Stimulated activated CD4-positive, alpha-beta T cell treated with anti-CD3 and anti-CD28 coated beads, Interleukin-2, amount 100 ng/mL, for 4 hours (primary cell): ENCODE measurements at places on chromosomes 6 and 20.

DNA sequence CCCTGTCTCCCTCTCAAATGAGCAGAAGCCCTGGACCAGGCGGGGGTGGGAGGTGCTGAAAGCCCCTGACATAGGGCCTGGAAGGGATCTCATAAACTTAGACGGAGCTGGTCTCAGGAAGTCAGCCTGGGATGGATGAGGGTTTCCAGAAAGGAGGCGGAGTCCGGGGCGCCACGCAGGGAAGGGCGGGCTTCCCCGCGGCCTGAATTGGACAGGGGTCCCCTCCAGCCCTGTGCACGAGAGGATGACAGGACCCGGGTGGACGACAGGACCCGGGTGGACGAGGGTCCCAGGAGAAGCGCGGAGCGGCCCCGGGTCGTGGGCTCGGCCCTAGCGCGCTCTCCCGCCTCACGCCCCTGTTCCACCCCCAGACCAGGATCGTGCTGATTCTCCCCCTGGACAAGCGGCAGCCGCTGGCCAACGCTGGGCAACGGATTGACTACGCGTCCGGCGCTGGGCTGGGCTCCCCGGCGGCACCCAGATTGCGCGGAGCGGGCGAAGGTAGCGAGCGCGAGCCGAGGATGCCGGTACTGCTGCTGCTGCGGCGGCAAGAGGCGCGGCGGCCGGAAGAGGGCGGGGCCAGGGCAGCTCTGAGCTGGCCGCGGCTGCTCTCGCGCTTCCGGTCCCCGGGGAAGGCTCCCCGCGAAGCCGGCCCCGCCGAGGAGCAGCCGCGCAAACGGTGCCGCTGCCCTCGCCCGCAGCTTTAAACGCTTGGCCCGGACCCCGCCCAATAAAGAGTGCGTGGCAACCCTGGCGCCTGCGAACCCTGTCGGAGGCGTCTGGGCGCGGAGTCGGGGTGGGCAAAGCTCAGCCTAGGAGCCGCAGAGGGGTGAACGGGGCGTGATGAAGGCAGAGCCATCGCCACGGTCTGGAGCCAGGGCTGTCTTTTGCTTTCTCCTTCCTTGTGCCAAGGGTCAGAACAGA lies 1.3 kb downstream of the C20orf144 start:
- DNase-seq, result peak; percentile 70

DNA sequence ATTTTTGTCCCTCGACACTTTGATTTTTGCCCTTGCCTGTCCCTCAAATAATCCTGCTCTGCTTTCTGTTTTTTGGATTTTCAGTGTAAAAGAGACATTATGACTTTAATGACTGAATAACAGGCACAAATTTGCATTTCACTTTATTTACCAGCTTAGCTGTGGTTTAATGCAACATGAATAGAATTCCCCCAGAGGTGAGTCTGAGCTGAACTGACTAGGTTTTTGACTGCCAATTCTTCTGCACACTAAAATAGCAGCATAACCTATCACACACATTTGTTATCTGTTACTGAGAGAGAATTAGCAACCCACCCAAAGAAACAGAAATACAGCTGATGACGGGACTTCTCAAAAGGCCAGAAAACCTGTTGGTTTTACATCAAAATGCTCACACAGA lies 3.9 kb upstream of the RBM24 start:
- no peak for DNase-seq

DNA sequence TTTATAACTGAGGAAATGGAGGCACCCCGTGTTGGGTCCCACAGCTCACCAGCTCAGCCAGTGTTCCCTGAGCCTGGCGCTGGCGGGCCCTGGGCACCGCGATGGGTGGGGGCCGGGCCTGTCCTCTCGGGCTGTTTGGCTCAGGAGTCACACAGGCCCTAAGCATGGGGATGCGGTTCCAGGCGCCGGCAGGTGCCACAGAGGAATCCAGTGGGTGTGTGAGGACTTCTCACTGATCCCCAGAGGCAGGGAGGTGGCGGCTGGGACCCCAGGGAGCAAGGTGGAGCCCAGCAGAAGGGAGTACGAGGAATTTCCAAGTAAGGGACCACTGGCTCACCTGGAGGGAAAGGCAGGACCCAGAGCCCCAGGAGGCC lies 57.5 kb downstream of the IRF4 start:
- no peak for DNase-seq

- no peak for DNase-seq
Observed at GRCh38 chr6:166434336-166434735, 51.6 kb upstream of the MPC1 start.

- no peak for DNase-seq
Observed at GRCh38 chr6:53866226-53866625, 71.4 kb downstream of the LRRC1 start.

- no peak for DNase-seq
Observed at GRCh38 chr20:19699180-19699971, 58.7 kb upstream of the RIN2 start.

GRCh38 chr6:46921731-46922130 lies at the start of gene ADGRF5:
ADGRF5 (minus strand) TSS chr6:46921938; CDS start chr6:46906762, 15,176 bp downstream.
- DNase-seq, result no peak

DNA sequence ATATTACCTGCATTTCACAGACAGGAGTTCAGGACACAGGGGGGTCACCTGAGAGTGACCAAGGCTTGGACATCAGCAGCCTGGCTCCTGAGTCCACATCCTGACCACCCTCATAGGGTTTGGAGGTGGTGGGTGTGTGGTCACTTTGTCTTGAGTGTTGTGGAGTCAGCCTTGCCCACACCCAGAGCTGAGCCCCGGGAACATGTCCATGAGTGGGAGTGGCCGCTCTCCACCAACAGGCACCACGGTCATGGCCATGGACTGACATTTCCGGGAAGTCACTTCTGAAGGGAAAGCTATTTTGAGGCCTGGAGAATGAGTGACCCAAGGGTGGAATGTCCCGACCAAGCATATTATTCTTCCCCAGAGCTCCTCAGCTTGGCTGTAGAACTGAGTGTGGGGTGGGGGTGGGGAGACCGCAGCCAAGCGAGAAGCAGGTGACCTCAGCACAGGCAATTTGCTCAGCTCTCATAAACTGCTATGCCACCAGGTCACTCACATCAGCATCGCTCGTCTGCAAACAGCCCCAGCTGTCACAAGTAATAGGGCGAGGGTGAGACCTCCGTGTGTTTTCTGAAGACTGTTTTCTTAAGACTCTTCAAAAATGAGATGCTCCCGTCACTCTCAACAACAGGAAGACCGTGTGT lies 348.6 kb upstream of the CDH4 start:
- DNase-seq, result no peak

GRCh38 chr6:117423754-117424153 lies 2.0 kb downstream of the ROS1 start:
- no peak for DNase-seq

- no peak for DNase-seq
Observed at GRCh38 chr6:110430236-110430635, 14.9 kb upstream of the DDO start.

DNA sequence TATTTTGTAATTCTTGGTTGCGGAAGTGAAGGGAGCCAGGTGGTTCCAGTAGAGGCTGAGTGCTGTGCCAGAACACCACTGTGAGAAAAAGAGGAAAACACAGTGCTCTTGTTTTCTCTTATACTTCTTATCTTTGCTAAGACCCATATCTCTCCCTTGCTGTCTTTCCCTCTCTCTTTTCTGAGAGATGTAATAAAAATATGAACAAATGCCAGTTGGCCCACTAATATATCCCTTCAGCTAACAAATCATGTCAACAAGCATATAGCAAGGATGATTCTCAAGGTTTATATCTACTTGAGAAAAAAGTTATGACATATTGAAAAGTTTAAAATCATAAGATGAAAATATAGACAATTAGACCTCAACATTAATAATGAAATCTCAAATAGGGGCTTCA lies 758.3 kb downstream of the HDGFL1 start:
- no peak for DNase-seq

DNA sequence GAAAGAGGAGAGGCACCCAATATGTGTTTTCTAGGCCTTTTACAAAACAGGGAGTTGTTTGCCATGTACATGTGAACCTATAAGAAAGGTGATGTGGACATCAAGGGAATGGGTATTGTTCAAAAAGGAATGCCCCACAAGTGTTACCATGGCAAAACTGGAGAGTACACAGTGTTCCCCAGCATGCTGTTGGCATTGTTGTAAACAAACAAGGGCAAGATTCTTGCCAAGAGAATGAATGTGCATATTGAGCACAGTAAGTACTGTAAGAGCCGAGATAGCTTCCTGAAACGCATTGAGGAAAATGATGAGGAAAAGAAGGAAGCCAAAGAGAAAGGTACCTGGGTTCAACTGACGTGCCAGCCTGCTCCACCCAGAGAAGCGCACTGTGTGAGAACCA lies 13.1 kb downstream of the QRSL1 start:
- no peak for DNase-seq

GRCh38 chr20:31693987-31694661 lies 28.5 kb downstream of the BCL2L1 start:
- no peak for DNase-seq

GRCh38 chr6:134739299-134740026 lies 210.4 kb downstream of the ALDH8A1 start:
- DNase-seq, result no peak

- peak; percentile 11 for DNase-seq
Observed at GRCh38 chr6:33905071-33905609, 101.3 kb upstream of the MLN start.

- no peak for DNase-seq
Observed at GRCh38 chr6:34005901-34006531, 139.9 kb downstream of the GRM4 start.

DNA sequence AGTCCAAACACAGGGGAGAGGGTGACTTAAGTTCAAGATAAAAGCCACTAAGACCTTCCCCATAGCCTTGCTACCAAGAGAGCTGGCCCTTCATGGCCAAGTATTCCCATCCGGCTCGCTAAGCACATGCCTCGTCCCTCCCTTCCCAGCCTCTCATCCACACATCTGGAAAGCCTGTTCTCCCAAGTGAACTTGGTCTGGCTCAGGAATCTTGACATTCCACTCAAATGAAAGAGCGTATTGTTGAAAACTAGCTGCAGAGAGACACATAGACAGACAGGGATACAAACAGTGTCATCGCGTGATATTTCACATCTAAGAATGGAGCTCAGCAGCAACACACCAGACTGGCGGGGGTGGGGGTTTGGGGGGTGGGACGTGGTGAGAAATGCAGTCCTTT lies 182.8 kb upstream of the FOXQ1 start:
- DNase-seq, result no peak

DNA sequence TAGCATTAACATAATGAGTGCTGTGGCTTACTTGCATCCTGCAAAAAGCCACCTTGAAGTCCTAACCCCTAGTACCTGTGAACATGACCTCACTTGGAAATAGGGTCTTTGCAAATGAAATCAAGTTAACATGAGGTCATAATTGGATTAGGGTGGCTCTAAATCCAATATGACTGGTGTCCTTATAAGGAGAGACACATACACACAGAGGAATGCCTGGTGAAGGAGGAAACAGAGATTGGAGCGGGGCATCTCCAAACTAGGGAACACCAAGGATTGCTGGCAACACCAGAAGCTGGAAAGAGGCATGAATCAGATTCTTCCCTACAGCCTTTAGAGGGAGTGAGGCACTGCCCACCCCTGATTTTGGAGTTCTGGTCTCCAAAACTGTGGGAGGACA lies 17.6 kb upstream of the RPS6KA2 start:
- no peak for DNase-seq

DNA sequence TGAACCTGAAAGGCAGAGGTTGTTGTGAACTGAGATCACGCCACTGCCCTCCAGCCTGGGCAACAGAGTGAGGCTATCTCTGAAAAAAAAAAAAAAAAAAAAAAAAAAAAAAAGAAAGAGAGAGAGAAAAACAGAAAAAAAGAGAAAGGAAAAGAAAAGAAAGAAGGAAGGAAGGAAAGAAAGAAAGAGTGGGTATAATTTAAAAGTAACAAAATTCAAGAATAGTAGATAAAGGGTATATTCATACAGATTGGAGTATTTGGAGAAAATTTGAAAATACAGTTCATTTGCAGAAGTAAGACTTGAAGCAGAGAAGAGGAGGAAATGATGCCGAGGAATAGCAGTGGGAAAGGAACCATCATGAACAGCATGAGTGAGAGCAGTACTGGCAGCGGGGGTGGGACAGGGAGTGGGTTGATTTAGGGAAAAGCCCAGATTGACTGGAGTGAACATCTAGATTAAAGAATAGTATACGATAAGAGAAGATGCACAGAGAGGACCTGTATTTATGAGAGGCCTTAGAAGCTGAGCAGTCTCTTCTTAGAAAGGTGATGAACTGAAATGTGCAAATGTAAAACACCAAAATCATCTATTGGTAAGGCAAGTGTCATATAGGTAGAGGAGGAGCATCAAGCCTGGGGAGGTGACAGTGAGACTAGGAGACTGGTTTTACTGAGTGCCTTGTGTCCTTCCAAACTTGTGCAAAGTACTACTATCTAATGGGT lies 17.8 kb upstream of the HLA-DRB1 start:
- no peak for DNase-seq

DNA sequence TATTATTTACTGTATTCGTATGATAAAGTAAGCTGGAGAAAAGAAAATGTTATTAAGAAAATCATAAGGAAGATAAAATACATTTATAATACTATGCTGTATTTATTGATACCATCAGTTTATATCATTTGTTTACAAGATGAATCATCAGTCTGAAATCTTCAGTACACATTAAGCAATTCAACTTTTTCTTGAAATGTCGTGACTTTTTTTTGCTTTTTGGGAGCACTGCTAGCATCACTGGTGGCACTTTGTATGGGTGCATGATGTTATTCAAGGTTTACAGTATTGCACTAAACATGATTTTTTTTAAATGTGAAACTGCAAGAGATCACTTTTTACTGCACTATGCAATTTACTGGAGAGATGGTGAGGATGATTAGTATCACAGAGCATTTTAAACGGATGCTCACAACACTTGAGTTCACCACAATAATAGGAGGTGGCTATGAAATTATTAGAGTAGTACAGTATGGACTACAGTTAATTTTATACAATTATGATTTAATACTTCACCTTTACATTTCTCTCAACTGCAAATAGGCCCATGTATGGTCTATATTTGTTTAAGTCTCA lies 85.9 kb downstream of the SNAP25 start:
- no peak for DNase-seq

DNA sequence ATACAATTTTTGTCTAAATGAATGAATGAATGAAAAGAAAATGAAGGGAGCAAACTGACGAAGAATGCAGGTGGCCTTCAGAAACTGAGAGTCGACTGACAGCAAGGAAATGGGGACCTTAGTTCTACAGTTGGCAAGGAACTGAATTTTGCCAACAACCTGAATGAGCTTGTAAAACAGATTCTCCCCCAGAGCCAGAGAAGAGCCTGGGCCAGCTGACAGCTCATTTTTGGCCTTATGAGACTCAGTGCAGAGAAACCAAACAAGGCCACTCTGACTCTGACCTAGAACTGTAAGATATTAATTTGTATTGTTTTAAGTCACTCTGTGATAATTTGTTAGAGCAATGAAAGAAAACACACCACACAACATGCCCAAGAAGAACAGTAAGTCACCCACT lies 21.8 kb downstream of the MAN1A1 start:
- DNase-seq, result no peak

- DNase-seq, result no peak
Observed at GRCh38 chr20:64212755-64213154, 42.8 kb upstream of the PCMTD2 start.
